ENCODE measurements at places on chromosomes 5 and 9.

GRCh38 chr5:140108093-140109017 is 5.6 kb upstream of the PURA start:
- H3K4me1 ChIP-seq = peaks cover 17% of the 10 kb centered on the region
- H3K27ac ChIP-seq = peak overlapping the region; percentile 99
- no peaks in the 10 kb centered on the region for H3K27me3 ChIP-seq
- H3K4me3 ChIP-seq = peak overlapping the region; percentile 61

DNA sequence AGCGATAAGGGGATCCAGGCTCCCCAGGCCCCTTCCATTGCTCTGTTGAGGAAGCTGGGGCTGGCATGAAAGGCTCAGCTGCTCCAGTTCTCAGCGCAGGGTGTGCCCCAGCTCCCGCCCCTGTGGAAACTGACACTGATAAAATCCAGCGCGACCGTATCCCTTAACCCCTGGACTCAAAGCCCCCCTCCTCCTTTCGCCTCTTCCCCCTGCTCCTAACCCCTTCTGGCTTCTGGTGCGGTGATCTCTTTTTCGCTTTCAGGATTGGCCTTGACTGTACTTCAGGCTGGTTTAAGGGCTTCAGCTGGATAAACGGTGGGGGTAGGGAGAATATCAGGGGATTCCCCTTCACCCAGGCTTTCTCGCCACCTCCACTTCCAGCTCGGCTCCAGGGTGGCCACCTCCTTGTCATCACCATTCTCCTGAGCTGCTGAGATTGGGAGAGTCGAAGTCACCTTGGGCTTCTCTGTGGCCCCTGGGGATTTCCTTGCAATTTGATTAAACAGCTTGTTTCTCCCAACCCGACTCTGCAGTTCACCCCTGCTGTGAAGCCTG is 843 bp downstream of the BSPRY start:
- peaks cover 28% of the 10 kb centered on the region for H3K27me3 ChIP-seq
- no peak for DNase-seq
- H3K36me3 ChIP-seq = no peaks in the 10 kb centered on the region
- H3K4me1 ChIP-seq = no peaks in the 10 kb centered on the region

- H3K27me3 ChIP-seq = no peaks in the 10 kb centered on the region
- H3K4me3 ChIP-seq = no peak overlapping the region
- H3K4me1 ChIP-seq = peaks cover 9% of the 10 kb centered on the region
- no peak overlapping the region for H3K27ac ChIP-seq
- H3K36me3 ChIP-seq = no peaks in the 10 kb centered on the region
Observed at GRCh38 chr5:68476854-68477253, 261.3 kb downstream of the PIK3R1 start.

- H3K27me3 ChIP-seq = no peaks in the 10 kb centered on the region
- no peak overlapping the region for H3K4me3 ChIP-seq
- no peaks in the 10 kb centered on the region for H3K36me3 ChIP-seq
- no peak overlapping the region for H3K27ac ChIP-seq
- no peak for DNase-seq
- peaks cover 2% of the 10 kb centered on the region for H3K4me1 ChIP-seq
Observed at GRCh38 chr9:79799691-79800335, 228.0 kb downstream of the TLE4 start.

- H3K36me3 ChIP-seq = no peaks in the 10 kb centered on the region
- DNase-seq = no peak
- no peaks in the 10 kb centered on the region for H3K4me1 ChIP-seq
- H3K27ac ChIP-seq = no peak overlapping the region
Observed at GRCh38 chr5:13624283-13625074, 320.0 kb downstream of the DNAH5 start.

Data from heart right ventricle (tissue), 16 donors.